Cortex of kidney (tissue), 1 donor: ENCODE measurements at places on chromosomes 6 and 20.

DNA sequence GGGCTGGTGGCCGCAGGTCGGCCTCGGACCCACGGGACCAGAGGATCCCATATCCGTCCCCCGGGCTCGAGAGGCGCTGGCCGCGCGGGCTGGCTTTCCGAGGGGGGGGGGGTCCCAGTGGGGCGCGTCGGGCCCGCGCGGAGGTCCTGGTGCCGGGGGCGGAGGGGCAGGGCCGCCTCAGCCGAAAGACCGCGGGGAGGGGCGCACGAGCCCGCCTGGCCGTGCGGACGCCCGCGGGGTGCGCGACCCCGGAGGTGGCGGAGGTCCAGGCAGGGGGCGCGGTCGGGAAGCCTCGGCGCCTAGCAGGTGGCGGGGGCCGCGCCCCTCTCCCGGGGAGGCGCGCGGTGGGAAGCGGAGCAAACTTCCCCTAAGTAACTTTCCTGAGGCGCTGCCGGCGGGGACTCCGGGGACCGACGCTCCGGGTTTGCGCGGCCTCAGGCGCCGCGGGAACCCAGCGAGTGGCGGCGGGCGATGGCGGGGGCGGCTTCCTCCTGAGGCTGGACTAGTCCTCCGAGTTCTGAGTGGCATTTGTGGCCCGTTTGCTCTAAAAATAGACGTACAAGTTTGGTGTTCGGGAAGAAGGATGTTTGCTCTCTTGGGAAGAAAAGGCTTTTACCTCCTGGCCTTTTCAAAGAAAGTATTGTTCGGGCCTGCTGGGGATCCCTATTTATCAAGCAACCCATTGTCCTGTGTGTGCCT, 26.5 kb upstream of the BTBD3 start:
- DNase-seq: no peak

- no peak for DNase-seq
These were observed 7.2 kb downstream of the PXDC1 start for GRCh38 chr6:3744211-3744900.

GRCh38 chr20:35592339-35592974, 23.2 kb upstream of the SPAG4 start:
- DNase-seq: no peak

- DNase-seq: no peak
These were observed 129.5 kb upstream of the SSTR4 start for GRCh38 chr20:22905658-22906057.

DNA sequence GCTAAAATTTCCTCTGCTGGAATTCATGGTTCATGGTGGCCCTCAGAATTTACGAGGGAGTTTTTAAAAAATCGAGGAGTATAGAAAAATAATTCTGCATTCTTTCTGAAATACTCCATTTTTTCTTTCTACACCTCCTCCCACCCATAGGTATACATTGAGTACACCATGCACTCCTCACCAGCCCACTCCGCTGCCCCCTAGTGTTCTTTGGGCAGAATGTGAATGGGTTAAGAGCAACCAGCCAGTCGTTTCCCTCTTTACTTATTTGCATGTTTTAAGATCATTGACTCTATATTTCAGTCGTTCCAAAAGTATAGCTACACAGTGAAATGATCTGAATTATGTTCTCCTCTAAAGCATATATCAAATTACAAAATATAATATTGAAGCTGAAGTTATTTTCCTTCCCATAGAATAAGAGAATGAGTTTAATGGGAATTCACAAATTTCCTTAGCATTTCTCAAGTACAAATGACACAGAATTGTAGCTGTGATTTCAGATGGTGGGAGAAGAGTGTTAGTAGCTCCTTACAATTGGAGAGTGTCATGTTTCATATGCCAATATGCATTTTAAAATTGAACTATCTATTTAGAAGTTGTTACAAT, 977.7 kb upstream of the SLC35B3 start:
- DNase-seq: no peak

DNA sequence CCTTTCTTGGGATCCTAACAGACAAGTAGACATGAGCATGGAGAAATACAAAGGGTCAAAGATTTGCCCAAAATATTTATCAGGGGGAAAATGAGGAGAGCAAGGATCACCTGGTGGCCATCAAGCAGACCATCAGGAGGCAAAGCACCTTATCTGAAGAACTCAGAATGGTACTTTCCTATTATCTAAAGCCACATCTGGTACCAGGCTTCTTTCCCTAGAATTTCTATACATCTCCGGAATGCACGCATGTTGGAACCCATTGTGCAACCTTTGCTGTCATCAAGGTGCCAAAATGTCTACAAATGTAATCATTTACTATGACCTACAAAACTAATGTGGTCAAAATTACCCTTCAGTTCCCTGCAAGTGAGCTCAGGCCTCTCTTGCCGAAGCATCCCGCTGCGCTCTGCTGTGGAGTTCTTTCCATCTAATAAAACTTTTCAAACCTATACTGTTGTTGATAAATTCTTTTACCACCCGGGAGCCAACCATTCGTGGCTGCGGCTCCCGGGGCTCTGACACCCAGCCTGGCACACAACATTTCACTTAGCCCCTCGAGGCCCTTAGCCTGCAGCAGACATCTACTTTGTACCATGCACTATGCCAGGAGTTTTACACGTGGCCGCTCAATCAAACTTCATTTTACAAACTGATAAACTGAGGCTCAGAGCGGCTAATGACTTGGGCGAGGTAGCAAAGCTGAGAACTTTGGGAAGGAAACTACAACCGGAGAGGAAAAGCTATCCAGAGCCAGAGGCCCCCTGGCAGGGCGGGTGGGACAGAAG, 3.8 kb upstream of the CPXM1 start:
- no peak for DNase-seq

- no peak for DNase-seq
These were observed 354.2 kb downstream of the GRIK2 start for GRCh38 chr6:101747716-101748115.

GRCh38 chr6:16329233-16329632, 90.8 kb downstream of the GMPR start:
- no peak for DNase-seq

GRCh38 chr6:119891644-119892043, 542.1 kb upstream of the MAN1A1 start:
- DNase-seq: no peak

GRCh38 chr6:155747491-155747890, 291.9 kb upstream of the NOX3 start:
- DNase-seq: no peak

DNA sequence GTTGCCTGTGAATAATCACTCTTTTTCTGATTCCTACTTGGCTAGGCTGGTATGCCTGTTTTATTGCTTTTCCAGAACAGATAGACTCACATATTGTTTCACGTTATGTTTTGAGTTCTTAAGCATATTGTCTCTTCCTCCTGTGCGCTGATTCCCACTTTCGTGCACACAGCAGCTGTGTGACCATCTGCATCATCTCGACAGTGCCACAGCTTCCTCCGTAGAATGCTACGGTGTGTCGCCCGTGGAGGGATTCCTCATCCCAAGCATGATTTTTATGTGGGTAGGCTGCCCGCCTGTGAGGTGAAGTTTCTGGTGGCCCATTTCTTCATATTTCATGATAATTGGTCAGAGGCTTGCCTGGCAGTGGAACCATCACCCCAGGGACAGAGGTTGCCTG, 31.8 kb downstream of the PLCB4 start:
- DNase-seq: no peak

GRCh38 chr20:17644451-17644850, 37.6 kb downstream of the RRBP1 start:
- DNase-seq: no peak
